ENCODE measurements at places on chromosomes 3 and 15.
A peak's percentile ranks its signal among the peaks of the same experiment; 100 is the strongest.

GRCh38 chr15:47485419-47485818 lies 231.9 kb upstream of the SEMA6D start:
- no peak for DNase-seq

DNA sequence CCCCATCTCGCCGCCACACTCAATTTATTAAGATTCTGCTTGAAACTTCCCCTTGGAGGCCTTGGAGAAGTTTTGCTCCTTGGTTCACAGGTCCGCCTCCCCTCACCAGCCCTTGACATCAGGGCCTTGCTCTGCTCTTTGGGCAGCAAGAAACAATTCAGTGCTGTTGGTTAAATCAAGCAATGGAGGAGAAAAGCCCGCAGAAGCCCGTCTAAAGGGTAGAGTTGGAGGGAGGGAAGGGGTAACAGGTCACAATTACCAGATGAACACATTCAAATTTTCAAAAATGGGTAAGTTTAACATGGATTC lies 429 bp downstream of the PARP9 start:
- DNase-seq: peak; percentile 65

- no peak for DNase-seq
These were observed 29.2 kb downstream of the LRRK1 start for GRCh38 chr15:100948430-100948762.

DNA sequence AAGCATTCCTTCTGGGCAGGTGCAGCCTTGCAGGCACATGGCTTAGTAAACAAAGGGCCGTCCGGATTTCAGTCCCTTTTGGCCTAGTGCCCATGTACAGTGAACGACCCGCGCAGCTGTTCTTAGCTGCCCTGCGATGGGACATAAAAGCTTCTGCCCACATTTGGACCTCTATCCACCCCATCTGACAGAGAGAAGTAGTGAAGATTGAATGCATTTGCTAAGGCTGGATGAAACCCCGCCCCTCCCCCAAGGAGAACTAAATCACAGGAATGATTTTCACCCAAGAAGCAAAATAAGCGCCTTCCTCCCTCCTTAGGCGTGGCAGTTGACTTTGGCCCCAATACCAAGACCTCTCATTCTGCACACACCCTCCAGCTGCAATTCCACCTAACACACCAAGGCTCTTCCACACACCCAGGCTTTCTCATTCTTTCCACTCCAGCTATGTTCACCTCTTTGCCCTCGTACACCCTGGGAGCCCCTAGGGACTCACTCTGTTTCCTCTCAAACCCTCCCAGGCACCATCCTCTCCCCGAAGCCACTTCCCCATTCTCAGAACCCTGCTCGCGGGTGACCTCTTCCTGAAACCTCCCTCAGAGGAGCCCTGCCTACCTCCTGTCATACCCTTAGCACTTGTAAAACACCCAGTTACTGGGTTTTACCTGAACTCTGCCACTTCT lies 14.1 kb upstream of the HRH1 start:
- DNase-seq: no peak

GRCh38 chr15:92116330-92116729 lies 262.8 kb downstream of the SLCO3A1 start:
- DNase-seq: no peak

GRCh38 chr3:113272385-113272779 lies 61.0 kb downstream of the BOC start:
- DNase-seq: no peak

DNA sequence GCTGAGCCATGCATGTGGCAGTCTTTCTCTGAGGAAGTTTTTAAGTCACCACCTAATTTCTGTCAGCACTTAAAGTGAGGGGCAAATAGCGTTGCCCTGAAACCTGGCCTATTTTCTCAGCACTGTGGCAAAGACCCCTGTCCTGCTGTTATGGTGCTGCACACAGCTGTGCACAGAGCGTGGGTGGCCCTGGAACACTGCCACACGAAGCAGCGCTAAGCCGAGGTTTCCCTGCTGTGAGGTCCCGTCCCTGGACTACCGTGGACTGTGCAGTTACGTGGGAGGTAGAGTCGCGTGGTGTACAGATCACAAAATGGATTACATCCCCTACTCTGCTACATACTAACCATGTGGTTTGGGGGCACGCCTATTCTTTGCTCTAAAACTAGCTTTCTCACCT lies 101.6 kb upstream of the NR2E3 start:
- DNase-seq: no peak

Measured in erythroblast (primary cell).